ENCODE measurements at places on chromosomes 1 and 21.

DNA sequence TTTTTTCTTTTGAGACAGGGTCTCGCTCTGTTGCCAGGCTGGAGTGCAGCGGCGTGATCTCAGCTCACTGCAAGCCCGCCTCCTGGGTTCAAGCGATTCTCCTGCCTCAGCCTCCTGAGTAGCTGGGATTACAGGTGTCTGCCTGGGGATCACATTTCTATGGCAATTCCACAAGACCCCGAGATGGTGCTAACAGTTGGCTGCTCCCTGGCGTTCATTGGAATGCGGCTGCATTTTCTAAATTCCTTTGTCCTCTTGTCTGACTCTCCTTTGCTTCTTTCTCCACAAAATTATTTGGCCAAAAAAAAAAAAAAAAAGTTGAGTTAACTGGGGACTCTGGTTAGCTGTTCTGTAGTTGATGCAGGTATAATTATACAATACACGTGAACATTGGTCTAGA is 176.4 kb downstream of the ETS2 start:
- no peak for DNase-seq

- no peak for DNase-seq
Observed at GRCh38 chr21:41066086-41066938, 101.6 kb upstream of the BACE2 start.

- DNase-seq, result no peak
Observed at GRCh38 chr1:76374086-76374485, 299.5 kb downstream of the ST6GALNAC3 start.

- DNase-seq, result peak; percentile 51
Observed at GRCh38 chr1:209692745-209693504, 11.7 kb upstream of the HSD11B1 start.

GRCh38 chr1:95086949-95087533 is 14.3 kb upstream of the ALG14 start:
- no peak for DNase-seq

- DNase-seq, result no peak
Observed at GRCh38 chr1:203467550-203467921, 8.1 kb upstream of the PRELP start.

DNA sequence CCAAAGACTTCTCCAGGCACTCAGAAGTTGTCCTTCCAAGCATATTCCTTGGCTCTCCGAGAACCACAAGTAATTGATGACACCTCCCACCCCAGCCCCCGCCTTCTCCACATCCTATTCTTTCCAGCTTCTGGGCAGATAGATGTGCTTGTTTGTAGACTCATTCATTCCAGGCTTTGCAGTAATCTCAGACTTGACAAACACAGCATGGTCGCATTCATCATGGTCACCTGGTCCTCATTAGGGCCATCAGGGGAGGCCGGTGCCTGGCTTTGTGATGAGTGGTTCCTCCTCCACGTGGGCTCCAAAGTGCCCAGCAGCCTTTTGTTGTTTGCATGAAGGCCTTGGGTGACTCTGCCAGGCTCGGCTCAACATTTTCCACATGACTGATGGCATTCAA is 28.5 kb upstream of the KCNE2 start:
- DNase-seq, result no peak

GRCh38 chr1:32885676-32886003 is 651 bp upstream of the HPCA start:
- no peak for DNase-seq

GRCh38 chr1:247370786-247371732 is 39.4 kb upstream of the ZNF496 start:
- DNase-seq, result no peak

Data from stimulated activated CD8-positive, alpha-beta memory T cell treated with anti-CD3 and anti-CD28 coated beads, Interleukin-4, amount 100 ng/mL, for 4 hours (primary cell).